ENCODE measurements at places on chromosomes 5 and 9.
A peak's percentile ranks its signal among the peaks of the same experiment; 100 is the strongest.

DNA sequence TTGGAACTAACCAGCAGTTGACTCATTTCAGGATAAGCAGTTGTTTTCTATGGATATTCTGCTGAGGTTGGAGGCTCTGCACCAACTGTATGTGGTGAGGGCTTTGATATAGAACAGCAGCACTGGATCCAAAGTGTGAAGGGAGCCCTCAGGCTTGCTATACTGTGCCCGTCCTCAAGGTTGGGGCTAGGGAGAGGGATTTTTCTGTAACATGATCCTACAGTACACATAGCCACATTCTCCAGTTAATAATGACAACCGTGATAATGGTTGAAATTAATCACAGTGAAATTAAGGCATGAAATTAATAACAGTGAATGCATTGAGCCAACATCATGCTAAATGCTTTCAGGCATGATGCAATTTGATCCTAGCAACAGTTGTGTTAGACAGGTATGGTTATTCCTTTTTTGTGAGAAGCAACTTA lies 36.7 kb downstream of the ARHGAP26 start:
- no peak for DNase-seq

GRCh38 chr5:157558041-157558595 lies 17.5 kb downstream of the ADAM19 start:
- DNase-seq = no peak

- DNase-seq = no peak
These were observed 205.4 kb downstream of the CDH18 start for GRCh38 chr5:19782566-19782965.

- peak; percentile 84 for DNase-seq
These were observed 5.1 kb downstream of the MGAT4B start for GRCh38 chr5:179801304-179802206.

- DNase-seq = no peak
These were observed 54.7 kb upstream of the ICE1 start for GRCh38 chr5:5367739-5368138.

- DNase-seq = no peak
These were observed 24.7 kb downstream of the GOLGA2 start for GRCh38 chr9:128250839-128251731.

GRCh38 chr9:125920402-125920801 lies 173.2 kb downstream of the PBX3 start:
- no peak for DNase-seq

- no peak for DNase-seq
These were observed 160.3 kb downstream of the SLF1 start for GRCh38 chr5:94778732-94779131.

- no peak for DNase-seq
These were observed 55.8 kb downstream of the ANXA2R start for GRCh38 chr5:42984307-42984706.

DNA sequence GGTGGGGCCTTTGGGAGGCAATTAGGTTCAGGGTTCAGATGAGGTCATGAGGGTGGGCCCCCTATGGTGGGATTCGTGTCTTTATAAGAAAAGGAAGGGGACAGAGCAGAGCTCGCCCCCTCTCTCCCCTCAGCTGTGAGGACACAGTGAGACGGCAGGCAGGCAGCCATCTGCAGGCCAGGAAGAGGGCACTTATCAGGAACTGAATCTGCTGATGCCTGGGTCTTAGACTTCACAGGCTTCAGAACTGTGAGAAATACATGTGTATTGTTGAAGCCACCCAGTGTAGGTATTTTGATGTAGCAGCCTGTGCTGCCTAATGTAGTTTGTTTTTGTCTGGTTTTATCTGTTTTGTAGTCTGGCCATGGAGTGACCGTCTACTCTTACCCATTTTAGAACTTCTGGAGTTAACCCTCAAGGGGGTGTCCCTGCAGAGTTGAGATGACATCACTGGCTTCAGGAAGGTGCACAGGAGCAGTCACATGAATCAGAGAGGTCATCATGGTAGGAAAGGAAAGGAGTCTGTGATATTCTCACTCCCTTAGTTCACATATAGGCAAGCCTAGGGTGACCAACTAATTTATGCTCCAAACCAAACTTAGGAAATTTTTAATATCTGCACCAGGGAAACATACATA lies 71.0 kb downstream of the LRRC70 start:
- DNase-seq = no peak

DNA sequence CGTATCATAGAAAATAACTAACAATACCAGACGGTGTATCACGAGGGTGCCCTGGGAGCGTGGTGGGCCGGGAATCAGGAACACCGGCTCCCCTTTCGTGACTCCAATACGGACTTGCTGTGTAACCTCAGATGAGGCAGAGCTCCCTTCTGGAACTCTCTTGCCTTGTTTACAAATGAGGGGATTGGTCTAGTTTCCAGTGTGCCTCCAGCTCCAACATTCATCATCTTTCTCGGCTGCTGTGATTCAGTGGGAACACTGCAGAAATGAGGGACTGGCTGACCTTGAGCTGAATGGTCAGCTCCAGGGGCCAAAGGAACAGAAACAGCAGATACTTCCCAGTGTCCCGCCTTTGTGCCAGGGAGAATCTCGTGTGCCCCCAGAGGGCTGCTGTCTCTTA lies 22.6 kb upstream of the TGFBI start:
- no peak for DNase-seq

DNA sequence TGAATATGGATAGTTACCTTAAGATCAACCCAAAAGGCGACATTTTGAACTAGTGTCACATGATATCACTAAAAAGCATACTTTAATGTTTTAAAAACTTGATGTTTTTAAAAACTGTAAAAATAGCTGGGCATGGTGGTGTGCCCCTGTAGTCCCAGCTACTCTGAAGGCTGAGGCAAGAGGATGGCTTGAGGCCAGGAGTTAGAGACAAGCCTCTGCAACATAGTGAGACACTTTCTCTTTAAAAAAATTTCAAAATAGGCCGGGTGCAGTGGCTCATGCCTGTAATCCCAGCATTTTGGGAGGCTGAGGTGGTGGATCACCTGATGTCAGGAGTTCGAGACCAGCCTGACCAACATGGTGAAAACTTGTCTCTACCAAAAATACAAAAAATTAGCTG lies 129.5 kb downstream of the NPR3 start:
- DNase-seq = no peak

DNA sequence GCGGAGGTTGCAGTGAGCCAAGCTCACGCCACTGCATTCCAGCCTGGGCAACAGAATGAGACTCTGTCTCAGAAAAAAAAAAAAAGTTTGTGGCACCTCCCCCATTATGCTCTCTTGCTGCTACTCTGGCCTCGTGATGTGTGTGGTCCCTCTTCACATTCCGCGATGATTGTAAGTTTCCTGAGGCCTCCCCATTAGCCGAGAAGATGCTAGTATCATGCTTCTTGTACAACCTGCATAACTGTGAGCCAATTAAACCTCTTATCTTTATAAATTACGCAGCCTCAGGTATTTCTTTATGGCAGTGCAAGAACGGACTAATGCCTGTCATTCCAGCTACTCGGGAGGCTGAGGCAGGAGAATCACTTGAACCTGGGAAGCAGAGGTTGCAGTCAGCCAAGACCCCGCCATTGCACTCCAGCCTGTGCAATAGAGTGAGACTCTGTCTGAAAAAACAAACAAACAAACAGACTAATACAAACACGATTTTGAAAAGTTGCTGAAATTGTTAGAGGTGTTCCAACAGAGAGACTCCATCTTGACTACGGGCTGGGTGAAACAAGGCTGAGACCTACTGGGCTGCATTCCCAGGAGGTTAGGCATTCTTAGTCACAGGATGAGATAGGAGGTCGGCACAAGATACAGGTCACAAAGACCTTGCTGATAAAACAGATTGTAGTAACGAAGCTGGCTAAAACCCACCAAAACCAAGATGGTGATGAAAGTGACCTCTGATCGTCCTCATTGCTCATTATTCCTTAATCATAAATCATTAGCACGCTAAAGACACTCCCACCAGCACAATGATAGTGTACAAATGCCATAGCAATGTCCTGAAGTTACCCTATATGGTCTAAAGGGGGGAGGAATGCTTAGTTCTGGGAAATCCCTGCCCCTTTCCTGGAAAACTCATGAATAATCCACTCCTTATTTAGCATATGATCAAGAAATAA lies 8.3 kb upstream of the AFF4 start:
- DNase-seq = no peak

- DNase-seq = no peak
These were observed 80.7 kb downstream of the ITGA1 start for GRCh38 chr5:52868417-52868816.

GRCh38 chr9:107210775-107211174 lies 72.3 kb upstream of the RAD23B start:
- no peak for DNase-seq

DNA sequence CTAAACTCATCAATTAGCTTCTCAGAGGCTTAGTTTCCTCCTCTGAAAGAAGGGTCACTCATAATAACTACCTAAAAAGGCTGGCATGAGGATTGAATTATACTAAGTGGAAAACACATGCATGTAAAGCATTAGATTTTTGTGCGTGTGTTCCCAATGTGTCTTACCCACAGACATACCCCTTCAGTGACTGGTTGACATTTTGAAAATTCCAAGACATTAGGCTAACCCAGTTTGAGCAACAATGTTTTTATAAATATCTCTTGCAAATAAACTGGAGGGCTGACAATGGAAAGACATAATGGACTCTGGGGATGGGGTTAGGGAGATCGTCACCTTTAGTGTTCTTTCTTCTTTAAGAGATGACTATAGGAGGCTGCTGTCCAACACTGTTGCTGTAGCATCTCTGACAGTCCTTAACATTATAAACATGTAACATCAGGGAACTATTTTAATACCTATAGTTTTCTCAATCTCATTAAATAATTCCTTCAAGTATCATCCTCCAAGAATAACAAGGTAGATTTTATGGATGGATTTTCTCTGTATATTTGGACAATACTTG lies 24.3 kb downstream of the HMHB1 start:
- DNase-seq = no peak

GRCh38 chr5:155844542-155844941 lies 482.4 kb upstream of the SGCD start:
- no peak for DNase-seq

- no peak for DNase-seq
These were observed 232.0 kb downstream of the RFK start for GRCh38 chr9:76162086-76162730.

Measured in CD4-positive, alpha-beta T cell treated with Interferon alpha-2 for 1 hour (primary cell).